Daoy (cell line): ENCODE measurements at places on chromosomes 1 and 21.

GRCh38 chr1:41013796-41014195 lies 7.7 kb downstream of the SLFNL1 start:
- DNase-seq: no peak

DNA sequence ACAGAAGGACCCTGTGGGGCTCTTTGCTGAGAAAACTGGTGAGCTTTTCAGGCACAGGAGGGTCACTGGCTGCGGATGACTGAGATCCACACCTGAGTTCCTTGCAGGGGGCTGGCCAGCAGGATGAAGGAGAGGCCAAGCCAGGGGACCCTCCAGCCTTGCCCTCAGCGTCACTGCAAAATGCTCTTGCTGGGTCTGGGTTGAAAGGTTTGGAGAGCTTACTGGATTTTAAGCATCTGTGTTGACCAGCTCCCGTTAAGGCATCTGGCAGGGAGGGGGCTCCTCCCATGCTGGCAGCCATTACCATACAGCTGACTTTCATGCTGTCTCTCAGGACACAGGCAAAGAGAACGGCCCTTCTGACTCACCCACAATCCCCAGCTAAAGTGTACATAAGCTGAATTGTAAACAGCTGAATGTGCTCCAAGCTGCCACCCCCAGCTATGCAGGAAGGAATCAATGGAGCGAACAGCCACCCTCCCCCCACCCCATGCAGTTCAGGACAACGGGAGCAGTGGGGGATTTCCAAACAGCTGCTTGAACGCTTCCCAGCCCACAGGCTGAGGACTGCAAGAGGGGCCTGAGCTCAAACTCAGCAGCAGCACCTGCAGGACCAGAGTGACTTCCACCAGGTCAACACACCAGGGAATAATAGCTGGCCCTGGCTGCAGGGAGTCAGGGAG lies 21.3 kb upstream of the A3GALT2 start:
- peak; percentile 96 for DNase-seq

DNA sequence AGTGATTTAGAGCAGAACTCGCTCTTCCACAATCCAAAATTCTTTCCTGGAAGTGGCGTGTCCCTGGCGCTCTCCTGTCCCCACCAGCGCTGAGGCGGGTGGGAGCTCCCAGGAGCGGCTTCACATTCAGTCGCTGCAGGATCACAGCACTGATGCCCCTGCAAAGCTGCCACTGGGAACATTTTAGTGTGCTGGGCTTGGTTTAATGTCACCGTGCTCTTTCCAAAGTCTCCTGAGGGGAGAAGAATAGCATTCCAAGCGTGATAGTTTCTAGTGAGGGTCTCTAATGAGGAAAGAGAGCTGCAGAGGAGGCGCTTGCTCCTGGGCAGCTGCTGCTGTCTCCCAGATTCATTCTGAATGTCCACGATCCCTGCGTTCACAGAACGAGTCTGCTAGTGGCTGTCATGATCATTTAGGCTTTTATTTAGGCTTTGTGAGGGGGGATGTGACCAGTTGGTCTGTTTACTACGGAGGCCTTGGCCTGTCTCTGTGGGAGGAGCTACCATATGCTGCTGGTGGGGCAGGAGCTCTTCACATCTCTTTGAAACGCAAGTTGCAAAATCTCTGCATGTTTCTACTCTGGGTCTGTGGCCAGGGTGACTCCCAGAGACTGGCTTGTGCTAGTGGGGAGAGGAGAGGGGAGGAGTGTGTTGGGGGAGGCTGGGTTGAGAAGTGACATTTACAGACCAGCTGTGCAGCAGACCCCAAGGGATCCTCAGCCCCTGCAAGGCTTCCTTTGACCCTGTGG lies 23.4 kb downstream of the OLFML3 start:
- DNase-seq: no peak

- peak; percentile 41 for DNase-seq
Observed at GRCh38 chr1:209076688-209077087, 506.8 kb upstream of the CAMK1G start.
